Left renal pelvis (tissue), 4 donors: ENCODE measurements at places on chromosomes 12 and 14. TPM values are rescaled to one million over a fixed set of nuclear protein-coding genes. Genes with fewer than 3 reads are reported as not detected.

- DNase-seq = no peak
These were observed 453.7 kb downstream of the VRK1 start for GRCh38 chr14:97250931-97251330.

- no peak for DNase-seq
These were observed 2.2 kb upstream of the NFKBIA start for GRCh38 chr14:35406506-35407305.

- DNase-seq = no peak
These were observed 13.6 kb upstream of the CDCA4 start for GRCh38 chr14:105034315-105035039.

DNA sequence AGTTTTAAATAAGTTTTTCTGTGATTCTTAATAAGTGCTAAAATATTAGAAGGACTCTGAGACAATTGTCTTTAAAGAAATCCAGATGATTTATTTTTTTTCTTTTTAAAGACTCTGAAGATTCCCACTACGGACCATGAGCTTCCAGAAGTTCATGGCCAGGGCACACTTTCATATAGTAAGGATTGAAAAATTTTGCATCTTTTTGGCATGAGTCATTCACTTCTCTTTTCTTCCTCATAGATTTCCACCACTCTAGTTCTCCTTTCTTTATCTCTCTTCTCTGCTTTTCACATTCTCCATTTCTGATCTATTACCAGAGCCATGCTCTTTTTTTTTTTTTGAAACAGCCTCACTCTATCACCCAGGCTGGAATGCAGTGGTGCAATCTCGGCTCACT lies 385.8 kb downstream of the FLRT2 start:
- no peak for DNase-seq

DNA sequence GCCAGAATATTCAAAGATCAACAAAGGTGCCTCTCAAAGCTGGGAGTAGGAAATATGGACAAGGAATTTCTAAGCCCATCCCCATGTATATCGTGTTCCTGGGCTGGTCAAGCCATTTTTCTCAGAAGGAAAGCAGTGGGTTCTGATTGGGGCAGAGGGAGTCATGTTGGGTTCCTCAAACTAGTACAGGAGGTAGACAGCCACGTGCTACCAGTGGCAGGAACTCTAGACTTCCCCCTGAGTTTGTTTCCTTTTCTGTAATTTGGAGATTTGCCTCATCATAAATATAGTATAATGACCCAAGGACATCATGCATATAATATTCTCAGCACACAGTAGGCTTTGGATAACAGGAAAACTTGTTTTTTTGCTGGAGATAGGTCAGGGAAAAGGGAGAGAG lies 16.4 kb upstream of the PLEKHH1 start:
- no peak for DNase-seq

GRCh38 chr12:113456761-113457160 lies 14.9 kb downstream of the LHX5 start:
- DNase-seq = no peak

- DNase-seq = no peak
These were observed 179.2 kb downstream of the EMP1 start for GRCh38 chr12:13375583-13376345.

DNA sequence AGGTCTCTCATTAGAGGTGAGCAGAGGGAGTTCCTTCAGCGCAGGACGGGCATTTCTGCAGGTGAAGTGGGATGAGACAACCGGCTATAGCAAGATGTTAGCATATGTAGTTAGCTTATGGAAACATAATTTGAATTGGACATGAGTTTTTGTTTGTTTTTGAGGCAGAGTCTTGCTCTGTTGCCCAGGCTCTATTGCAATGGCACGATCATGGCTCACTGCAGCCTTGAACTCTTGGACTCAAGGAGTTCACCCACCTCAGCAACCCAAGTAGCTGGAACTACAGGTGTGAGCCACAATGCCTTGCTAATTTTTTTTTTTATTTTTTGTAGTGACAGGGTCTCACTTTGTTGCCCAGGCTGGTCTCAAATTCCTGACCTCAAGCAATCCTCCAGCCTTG lies 69.2 kb downstream of the RCOR1 start:
- no peak for DNase-seq

DNA sequence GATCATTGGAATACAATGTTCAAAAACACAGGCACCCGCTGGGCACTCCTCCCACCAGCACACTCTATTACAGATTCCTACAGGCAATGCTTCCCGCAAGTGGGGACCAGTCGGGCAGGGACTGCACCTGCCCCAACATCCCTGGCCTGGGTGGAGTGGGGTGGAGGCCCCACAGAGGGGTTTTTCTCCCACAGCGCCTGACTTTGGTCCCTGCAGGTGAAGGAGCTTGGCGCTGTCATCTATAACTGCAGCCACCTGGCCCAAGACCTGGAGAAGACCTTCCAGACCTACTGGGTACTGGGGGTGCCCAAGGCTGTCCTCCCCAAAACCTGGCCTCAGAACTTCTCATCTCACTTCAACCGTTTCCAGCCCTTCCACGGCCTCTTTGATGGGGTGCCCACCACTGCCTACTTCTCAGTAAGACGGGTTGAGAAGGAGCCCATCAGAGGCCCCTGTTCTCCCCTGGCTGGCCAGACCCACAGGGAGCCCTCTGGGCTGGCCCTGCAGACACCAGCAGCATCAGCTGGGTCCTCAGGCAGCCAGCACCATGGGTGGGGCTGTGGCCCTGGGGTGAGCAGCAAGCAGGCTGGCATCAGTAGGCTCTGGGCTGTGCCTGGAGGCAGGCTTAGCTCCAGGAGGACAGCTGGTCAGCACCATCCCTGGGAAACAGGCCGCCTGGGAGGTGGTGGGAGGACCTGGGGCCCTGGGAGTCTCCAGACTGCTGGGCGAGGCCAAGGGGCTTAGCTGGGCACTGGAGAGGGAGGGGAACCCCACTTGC lies 6.0 kb downstream of the PLD4 start:
- no peak for DNase-seq

GRCh38 chr14:61280526-61281185 lies 482 bp downstream of the TMEM30B start:
- no peak for DNase-seq

- no peak for DNase-seq
These were observed 110.5 kb upstream of the FUT8 start for GRCh38 chr14:65301862-65302539.

GRCh38 chr14:96191353-96191752 lies 13.3 kb upstream of the BDKRB2 start:
- no peak for DNase-seq

DNA sequence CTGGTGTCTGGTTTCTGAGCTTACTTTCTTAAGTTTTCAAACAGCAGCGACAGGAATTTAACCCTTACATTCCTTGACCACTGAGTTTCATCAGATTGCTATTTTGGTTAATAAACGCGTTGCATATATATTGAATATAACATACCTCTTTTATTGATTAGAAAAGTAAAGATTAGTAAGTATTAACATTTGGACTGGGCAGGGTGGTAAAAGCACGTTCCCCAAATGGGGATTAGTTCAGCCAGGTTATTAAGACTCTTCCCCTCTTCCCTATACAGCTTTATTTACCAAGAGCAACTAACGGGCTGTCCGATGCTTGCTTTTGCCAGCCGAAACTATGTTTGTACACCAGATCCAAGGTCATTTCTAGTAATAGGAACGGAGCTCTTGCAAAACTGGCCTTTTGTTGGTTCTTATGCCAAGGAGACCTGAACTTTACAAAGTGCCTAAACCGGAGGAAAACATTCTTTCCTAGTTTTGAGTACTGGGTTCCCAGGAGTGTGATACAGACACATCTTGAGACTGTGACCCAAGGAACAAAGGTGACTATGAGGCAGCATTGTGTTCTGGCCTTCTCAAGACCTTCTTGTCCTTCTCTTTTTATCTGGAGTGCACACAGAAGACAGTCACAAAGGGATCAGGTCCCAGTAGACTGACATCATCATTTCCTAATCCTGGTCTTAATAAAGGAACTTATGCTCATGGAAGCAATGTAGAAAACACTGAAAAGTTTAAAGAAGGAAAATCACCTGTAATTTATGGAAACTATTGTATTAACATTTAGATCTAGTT lies 2.6 kb downstream of the GLRX5 start:
- DNase-seq = no peak

GRCh38 chr12:53333845-53334244 lies 2.3 kb downstream of the SP7 start:
- DNase-seq = no peak

GRCh38 chr14:97283005-97283403 lies 485.8 kb downstream of the VRK1 start:
- DNase-seq = no peak

- DNase-seq = no peak
These were observed 71.2 kb downstream of the SLC2A13 start for GRCh38 chr12:40034712-40035111.

DNA sequence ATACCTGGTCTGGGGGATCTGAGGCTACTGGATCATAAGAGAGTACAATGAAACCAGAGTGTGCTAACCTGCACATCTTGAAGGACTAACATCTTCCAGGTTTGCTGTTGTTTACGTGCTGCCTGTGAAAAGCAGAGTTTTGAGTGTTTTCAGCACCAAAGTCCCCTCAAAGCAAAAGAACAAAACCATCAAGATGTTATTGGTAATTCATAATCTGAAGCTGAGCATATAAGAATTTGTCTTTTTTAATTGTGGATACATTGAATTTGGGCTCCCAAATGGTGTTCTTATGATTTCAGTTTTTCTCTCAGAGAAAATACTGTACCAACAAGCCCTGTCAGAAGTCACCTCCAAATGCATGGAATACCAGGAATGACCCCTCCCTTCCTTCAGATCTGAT lies 110.2 kb downstream of the BTG1 start:
- DNase-seq = no peak

GRCh38 chr14:58575956-58576355 lies 61.8 kb upstream of the DACT1 start:
- DNase-seq = no peak

- DNase-seq = no peak
These were observed 600 bp upstream of the LAG3 start for GRCh38 chr12:6771509-6772330.

DNA sequence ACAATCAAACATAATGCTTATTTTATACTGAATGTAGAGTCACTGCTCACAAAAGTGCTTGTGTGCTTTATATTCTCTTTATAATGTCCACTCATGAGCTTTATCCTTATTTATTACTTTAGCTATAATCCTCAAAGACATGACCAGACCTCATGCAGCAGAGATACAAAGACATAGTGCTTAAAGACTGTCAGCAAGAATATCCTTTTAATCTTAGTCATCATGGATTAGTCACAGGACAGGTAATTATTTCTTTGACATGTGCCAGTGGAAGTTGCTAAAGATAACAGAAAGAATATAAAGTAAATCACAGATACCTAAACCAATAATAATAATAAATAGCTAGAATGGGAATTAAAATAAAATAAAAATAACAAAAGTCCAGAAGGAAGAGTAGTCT lies 707.5 kb downstream of the BCL11B start:
- no peak for DNase-seq

GRCh38 chr12:46608431-46609272 lies 217.1 kb downstream of the SLC38A4 start:
- DNase-seq = no peak

GRCh38 chr14:22249770-22250169 lies 339.3 kb downstream of the DAD1 start:
- DNase-seq = no peak

- DNase-seq = no peak
These were observed 38.2 kb upstream of the ZNF641 start for GRCh38 chr12:48388938-48389337.

GRCh38 chr14:98665007-98665406 lies 607.0 kb downstream of the BCL11B start:
- no peak for DNase-seq

- DNase-seq = no peak
These were observed 387.8 kb downstream of the SOX5 start for GRCh38 chr12:23561364-23562345.

- no peak for DNase-seq
These were observed 36.0 kb upstream of the DLK1 start for GRCh38 chr14:100690672-100691071.

- no peak for DNase-seq
These were observed 24.7 kb upstream of the P2RX4 start for GRCh38 chr12:121184984-121185889.

GRCh38 chr12:90622431-90622830 lies 332.5 kb downstream of the CCER1 start:
- no peak for DNase-seq

Gene RILPL1
- polyA plus RNA-seq = 15.9 TPM

Gene CLMN
- polyA plus RNA-seq = 28.6 TPM

Gene IFNG
- polyA plus RNA-seq = not detected

Gene GALNT9
- 10.4 TPM for polyA plus RNA-seq

Gene MIA2
- polyA plus RNA-seq = 25.3 TPM

Gene BMP4
- polyA plus RNA-seq = 48.8 TPM

Gene CHST11
- polyA plus RNA-seq = 6.8 TPM

Gene ARHGEF40
- 87.7 TPM for polyA plus RNA-seq

Gene RAPGEF3
- 10.8 TPM for polyA plus RNA-seq

Gene NOP9
- 20.0 TPM for polyA plus RNA-seq

Gene PCNX1
- 42.1 TPM for polyA plus RNA-seq

Gene AKAP5
- polyA plus RNA-seq = 1.4 TPM

Gene RHEBL1
- 2.0 TPM for polyA plus RNA-seq

Gene ANG
- polyA plus RNA-seq = 9.1 TPM

Gene GPR84
- not detected for polyA plus RNA-seq

Gene ZNF10
- polyA plus RNA-seq = 23.0 TPM

Gene C12orf54
- polyA plus RNA-seq = 0.34 TPM

Gene ZDHHC22
- polyA plus RNA-seq = 0.84 TPM
